WTC11 (cell line): ENCODE measurements at places on chromosomes 13 and 19. TPM values are rescaled to one million over a fixed set of nuclear protein-coding genes. Genes with fewer than 3 reads are reported as not detected.

The KCNN1 gene
- 15.3 to 18.0 TPM (median 17.2 TPM) in 3 replicates for total RNA-seq

The PSG11 gene
- total RNA-seq, result not detected in 3 replicates

The SBSN gene
- total RNA-seq, result 0.15 to 0.39 TPM in 2 of 3 replicates, not detected in the other

The ZNF274 gene
- 25.4 to 28.8 TPM (median 27.5 TPM) in 3 replicates for total RNA-seq

The KLK3 gene
- total RNA-seq, result 0.13 to 0.25 TPM (median 0.16 TPM) in 3 replicates

The ZSWIM4 gene
- 33.4 to 35.5 TPM (median 34.2 TPM) in 3 replicates for total RNA-seq

The GSX1 gene
- total RNA-seq, result not detected in 3 replicates

The DAND5 gene
- 0.18 to 0.23 TPM (median 0.22 TPM) in 3 replicates for total RNA-seq

The PRODH2 gene
- total RNA-seq, result 0.14 TPM in 1 of 3 replicates, not detected in the others

The CPB2 gene
- 0.21 to 0.33 TPM in 2 of 3 replicates, not detected in the other for total RNA-seq

The S1PR4 gene
- 0.27 to 0.37 TPM (median 0.28 TPM) in 3 replicates for total RNA-seq

The ACOD1 gene
- total RNA-seq, result not detected in 3 replicates

The CEACAM6 gene
- 0.37 to 0.53 TPM (median 0.41 TPM) in 3 replicates for total RNA-seq

The ZBTB7A gene
- 22.8 to 27.9 TPM (median 24.6 TPM) in 3 replicates for total RNA-seq

The ZNF91 gene
- total RNA-seq, result 36.5 to 40.4 TPM (median 40.3 TPM) in 3 replicates

The ANKLE1 gene
- 9.1 to 12.9 TPM (median 10.2 TPM) in 3 replicates for total RNA-seq

The CEACAM4 gene
- total RNA-seq, result not detected in 3 replicates

The CFD gene
- total RNA-seq, result 1.7 to 2.7 TPM (median 2.5 TPM) in 3 replicates

The NALCN gene
- 0.11 to 0.34 TPM (median 0.33 TPM) in 3 replicates for total RNA-seq

The NCCRP1 gene
- 2.0 to 2.5 TPM (median 2.2 TPM) in 3 replicates for total RNA-seq

The PGPEP1 gene
- total RNA-seq, result 39.2 to 68.1 TPM (median 40.8 TPM) in 3 replicates

The C19orf33 gene
- total RNA-seq, result 16.1 to 22.3 TPM (median 21.3 TPM) in 3 replicates

The SYDE1 gene
- total RNA-seq, result 15.0 to 21.9 TPM (median 19.6 TPM) in 3 replicates

The AP1M2 gene
- 127 to 176 TPM (median 174 TPM) in 3 replicates for total RNA-seq

The ACTL9 gene
- not detected in 3 replicates for total RNA-seq

The ZNF439 gene
- 5.7 to 8.5 TPM (median 7.2 TPM) in 3 replicates for total RNA-seq

The SPIB gene
- total RNA-seq, result 3.1 to 4.7 TPM (median 3.7 TPM) in 3 replicates

The PLPPR3 gene
- total RNA-seq, result 60.6 to 86.8 TPM (median 83.9 TPM) in 3 replicates

The TNNT1 gene
- total RNA-seq, result 50.6 to 127 TPM (median 108 TPM) in 3 replicates

The NLRP9 gene
- total RNA-seq, result not detected in 3 replicates
